ENCODE measurements at places on chromosomes 1 and 21.

GRCh38 chr1:10122926-10123325, 87.4 kb upstream of the KIF1B start:
- no peak for DNase-seq

DNA sequence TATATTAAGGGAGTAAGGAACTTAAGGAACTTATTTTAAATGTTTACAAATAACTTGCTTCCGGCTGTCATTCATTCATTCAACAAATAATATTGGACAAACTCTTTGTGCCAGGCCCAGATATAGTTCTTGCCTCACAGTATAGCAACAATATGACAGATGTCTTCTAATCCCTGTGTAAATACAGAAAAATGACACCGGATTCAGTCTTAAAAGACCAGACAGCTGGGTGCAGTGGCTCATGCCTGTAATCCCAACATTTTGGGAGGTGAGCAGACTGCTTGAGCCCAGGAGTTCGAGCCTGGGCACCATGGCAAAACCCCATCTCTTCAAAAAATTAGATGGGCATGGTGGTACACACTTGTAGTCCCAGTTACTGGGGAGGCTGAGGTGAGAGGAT, 23.7 kb downstream of the EIF2B3 start:
- no peak for DNase-seq

DNA sequence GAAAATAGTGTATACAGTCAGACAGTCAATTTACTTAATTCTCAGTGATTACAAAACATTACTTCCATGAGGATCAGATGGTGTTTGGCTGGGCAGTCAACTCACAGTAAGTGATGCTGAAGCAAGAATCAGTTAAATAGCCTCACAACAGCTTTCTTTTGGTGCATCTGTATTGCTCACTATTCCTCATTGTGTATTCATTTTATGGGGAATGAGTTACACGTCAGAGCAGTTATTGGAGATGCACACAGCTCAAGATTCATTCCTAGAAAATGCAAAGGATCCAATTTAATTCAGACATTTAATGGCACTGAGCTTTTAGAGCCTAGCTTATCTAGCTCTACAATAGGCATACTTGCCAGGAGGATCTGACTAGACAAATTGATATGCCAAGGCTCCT, 150.6 kb downstream of the HS2ST1 start:
- DNase-seq, result no peak

DNA sequence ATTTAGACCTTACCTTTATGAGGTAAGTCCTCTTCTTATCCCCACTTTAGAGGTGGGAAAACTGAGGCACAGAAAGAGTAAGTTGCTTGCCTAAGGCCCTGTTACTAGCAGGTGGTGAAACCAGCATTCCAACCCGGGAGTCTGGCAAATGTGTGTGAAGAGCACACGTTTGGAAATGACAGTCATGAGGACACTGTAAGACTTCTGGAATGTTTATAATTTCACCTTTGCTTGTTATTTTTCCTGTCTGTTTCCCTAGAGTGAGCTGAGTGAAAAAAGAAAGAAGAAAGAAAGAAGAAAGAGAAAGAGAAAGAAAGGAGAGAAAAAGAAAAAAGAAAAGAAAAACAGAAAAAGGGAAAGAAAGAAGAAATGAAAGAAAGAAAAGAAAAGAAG, 21.2 kb upstream of the LGALS8 start:
- no peak for DNase-seq

DNA sequence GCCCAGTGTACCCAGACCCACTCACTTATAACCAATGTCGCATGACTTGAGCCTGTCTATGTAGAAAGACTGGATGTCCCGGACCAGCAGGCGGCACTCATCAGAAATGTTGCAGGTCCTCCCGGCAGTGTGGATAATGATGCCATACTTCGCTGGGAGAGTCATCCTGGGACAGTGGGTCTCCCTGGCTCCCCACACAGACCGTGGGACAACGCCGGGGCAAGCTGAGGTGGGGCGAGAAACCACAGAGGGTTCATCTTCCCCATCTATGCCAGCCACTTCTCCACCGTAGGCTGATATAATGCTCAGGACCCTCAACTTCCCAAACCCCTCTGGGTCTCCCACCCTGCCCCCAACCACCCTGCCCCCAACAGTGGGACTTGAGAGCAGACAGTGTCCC, 8.3 kb downstream of the PGLYRP4 start:
- no peak for DNase-seq

- DNase-seq, result no peak
Measured at GRCh38 chr1:37868466-37868865, 9.1 kb upstream of the MTF1 start.

DNA sequence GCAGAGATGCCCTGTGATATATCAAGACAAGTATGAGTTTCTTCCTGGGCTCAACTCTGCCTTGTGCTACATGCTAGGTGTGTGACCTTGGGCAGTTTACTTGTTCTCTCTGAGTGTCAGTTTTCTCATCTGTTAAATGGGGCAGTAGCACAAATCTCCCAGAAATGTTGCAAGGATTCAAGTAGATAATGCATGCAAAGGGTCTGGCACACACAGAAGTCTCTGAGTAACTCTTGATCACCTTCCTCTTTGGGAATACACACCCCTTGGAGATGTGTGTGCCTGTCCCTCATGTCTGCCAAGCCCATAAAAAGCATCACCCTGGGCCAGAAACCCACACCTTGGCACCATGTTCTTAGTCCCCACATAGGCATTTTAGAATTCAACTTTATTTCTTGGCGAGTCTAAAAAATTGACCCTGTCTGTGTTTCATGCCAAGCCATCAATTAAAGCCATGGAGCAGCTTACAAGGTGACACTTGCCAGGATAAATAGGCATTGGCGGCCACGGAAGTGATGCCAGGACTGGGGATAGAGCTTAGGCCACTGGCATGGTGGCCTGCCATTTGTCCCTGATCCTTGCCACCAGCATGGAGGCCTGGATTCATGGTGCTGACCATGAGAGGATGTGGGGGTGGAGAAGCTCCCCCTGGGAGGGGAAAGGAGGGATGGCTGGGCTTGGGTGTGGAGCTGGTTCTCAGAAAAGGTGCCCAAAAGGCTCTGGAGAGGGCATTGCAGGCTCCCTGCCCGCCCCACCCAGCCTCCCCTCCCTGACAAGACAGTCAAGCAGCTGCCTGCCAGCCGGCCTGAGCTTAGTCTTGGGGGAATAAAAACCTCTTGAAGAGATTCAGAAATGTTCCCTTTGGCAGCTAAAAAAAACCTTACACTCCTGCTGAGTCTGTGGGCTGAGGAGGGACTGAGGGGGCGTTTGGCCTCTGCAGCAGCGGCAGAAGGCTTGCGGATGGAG, 118.0 kb upstream of the IPO9 start:
- DNase-seq, result no peak

DNA sequence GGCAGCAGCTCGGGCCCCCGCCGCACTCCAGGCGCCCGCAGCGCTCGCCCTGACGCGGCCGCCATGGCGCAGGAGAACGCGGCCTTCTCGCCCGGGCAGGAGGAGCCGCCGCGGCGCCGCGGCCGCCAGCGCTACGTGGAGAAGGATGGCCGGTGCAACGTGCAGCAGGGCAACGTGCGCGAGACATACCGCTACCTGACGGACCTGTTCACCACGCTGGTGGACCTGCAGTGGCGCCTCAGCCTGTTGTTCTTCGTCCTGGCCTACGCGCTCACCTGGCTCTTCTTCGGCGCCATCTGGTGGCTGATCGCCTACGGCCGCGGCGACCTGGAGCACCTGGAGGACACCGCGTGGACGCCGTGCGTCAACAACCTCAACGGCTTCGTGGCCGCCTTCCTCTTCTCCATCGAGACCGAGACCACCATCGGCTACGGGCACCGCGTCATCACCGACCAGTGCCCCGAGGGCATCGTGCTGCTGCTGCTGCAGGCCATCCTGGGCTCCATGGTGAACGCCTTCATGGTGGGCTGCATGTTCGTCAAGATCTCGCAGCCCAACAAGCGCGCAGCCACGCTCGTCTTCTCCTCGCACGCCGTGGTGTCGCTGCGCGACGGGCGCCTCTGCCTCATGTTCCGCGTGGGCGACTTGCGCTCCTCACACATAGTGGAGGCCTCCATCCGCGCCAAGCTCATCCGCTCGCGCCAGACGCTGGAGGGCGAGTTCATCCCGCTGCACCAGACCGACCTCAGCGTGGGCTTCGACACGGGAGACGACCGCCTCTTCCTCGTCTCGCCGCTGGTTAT, 2.8 kb downstream of the KCNJ9 start:
- DNase-seq, result no peak

Measured in RCC 7860 (cell line).